ENCODE measurements at places on chromosomes 3 and 15.

DNA sequence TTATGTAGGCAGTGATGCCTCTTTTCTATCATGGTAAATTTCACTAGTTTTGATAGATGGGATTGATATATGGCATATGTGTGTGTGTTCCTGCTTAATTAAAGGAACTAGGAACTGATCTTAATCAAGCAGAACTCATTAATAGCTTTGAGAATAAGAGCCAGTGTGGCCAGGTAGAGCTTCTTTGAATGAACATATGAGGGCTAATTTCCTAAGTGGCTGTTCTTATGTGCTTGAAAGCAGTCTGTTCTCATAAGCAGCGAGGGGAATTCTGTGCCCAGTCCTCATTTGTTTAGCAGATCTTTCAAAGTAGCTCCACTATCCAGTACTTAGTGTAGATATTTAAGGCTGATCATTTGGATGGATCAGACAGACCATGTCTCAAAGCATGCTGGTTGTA is 164.2 kb downstream of the GABRG3 start:
- no peak for DNase-seq

GRCh38 chr15:88630798-88631463 is 7.9 kb upstream of the ISG20 start:
- DNase-seq: no peak

GRCh38 chr3:105436687-105437086 is 70.0 kb downstream of the ALCAM start:
- DNase-seq: no peak

- DNase-seq: no peak
Observed at GRCh38 chr3:57041674-57042073, 18.8 kb upstream of the SPATA12 start.

DNA sequence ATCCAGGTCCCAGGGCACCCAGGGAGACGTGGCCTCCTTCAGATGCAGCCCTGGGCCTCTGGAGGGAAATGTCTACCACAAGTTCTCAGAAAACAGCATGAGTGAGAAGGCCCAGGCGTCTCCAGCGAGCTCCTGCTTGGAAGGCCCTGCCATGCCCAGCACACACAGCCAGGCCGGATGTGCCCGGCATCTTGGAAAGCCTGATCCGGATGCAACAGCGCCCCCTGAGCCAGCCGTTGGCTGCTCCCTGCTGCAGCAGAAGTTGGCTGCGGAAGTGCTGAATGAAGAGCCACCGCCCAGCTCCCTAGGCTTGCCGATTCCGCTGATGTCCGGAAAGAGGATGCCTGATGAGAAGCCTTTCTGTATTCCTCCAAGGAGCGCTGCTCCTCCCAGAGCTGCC is 856 bp downstream of the NPAP1 start:
- DNase-seq: no peak

- DNase-seq: no peak
Observed at GRCh38 chr3:170751083-170751898, 118.7 kb downstream of the RPL22L1 start.
